NCI-H2081 treated with DMSO at 0.1 percent for 48 hours (cell line): ENCODE measurements at places on chromosomes 7 and 10.

GRCh38 chr10:119817991-119818888, 54.4 kb downstream of the MCMBP start:
- DNase-seq = no peak

- DNase-seq = no peak
These were observed 160.9 kb downstream of the LRRC4 start for GRCh38 chr7:127870231-127870907.

- DNase-seq = no peak
These were observed 14.1 kb downstream of the PDZD8 start for GRCh38 chr10:117360994-117361667.

- DNase-seq = no peak
These were observed 682.7 kb upstream of the IGFBP3 start for GRCh38 chr7:46603780-46604179.

- no peak for DNase-seq
These were observed 99.6 kb downstream of the LMBR1 start for GRCh38 chr7:156793334-156793733.

DNA sequence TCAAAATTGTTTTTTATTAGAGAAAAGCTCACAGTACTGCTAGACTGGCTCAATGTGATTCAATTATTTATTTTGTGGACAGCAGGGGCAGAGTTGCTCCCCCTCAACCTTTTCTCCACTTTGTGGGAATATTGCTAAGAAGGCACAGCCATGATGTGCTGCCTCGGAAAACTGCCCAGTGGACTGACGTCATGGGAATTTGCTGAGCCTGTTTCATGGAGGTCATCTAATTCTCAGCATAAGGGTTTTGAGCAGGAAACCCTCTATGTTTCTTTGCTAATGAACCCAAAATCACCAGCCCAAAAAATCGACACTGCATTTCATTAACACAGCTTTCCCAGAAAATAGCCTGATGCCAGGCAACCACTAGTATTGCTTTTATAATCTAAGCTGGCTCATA, 228.8 kb upstream of the FAM3C start:
- DNase-seq = no peak

DNA sequence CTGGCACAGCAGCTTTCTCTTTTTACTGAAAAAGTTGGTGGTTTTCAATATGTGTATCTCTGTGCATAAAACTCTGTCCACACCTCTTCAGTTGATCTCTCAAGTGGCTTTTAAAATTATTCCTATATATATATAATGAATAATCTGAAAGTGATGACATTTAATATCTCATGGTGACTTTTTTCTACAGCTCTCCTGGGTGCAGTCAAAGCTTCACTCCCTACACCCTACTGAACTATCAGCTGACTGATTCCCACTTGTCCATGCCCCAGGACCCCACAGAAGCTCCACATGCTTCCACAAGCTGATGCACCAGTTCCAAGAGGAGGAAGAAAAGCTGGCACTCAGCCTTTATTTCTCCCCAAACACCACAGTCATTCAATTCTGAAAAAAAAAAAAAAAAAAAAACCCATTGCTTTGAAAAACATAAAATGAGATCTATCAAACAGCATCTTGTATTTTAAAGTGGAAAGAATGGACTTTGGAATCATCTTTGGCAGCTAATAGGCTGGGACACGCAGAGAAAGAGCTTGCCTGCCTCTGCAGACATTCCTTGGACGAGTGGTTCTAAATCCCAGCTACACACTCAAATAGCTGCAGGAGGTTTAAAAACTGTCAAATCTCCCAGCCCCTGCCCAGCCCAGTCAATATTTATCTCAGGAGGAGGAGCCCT, 75.3 kb upstream of the GDF10 start:
- DNase-seq = no peak

DNA sequence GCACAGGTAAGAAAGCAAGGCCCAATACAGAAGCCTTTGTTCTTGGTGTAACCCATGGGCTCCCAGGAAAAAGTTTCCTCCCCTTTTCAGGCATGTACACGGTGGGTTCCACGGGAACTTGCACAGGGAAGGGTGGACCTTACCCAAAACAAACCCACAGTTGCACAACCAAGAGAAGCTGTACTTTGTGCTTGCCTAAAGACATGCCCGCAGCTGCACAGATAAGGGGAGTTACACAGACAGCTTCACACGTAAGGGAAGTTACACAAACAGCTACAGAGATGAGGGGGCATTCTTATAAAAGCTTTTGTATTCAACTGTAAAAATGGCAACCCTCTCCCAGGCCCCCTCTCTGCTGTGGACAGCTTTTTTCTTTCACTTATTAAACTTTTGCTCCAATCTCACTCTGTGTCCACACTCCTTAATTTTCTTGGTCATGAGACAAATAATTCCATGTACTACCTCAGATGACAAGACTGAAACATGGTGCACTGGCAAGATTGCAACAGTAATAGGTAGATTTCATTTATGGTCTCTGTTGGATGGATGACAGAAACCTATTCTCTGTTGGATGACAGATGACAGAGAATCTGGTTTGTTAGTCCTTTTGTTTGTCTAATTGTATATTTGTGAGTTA, 72.9 kb downstream of the ATE1 start:
- DNase-seq = no peak

DNA sequence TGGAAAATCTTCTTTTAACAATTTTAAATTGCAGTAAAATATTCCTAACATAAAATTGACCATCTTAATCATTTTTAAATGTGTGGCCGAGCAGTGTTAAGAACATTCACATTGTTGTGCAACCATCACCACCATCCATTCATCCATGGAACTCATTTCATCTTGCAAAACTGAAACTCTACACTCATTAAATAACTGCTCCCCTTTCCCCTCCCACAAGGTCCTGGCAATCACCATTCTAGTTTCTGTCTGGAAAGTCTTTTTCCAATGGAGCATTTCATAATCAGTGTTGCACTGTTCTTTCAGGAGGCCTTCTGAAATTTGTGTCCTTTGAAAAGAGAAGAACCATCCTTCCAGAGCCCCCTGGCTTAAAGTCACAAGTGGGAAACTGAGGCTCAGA, 233.1 kb downstream of the PLXNA4 start:
- DNase-seq = no peak

- DNase-seq = no peak
These were observed 352.8 kb upstream of the PODXL start for GRCh38 chr7:131909151-131909768.

DNA sequence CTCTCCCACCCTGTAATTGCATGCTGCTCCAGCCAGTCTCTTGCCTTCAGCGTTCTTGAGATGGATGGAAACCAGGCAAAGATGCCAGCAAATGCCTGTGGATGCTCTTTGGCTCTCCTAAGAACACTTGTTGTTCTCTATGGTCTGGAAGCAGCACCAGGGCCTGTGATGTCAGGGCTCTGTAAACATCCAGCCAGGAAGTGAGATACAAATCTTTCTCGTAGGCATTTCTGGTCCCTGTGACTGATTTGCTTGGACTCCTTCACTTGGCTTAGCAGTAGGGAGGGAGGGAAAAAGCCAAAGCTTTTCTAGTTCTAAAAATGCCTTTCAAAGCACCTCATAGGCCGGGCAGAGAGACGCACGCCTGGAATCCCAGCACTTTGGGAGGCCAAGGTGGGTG, 201.3 kb downstream of the REEP3 start:
- no peak for DNase-seq

GRCh38 chr7:66847879-66848790, 72.9 kb upstream of the TMEM248 start:
- DNase-seq = no peak

- no peak for DNase-seq
These were observed 44.0 kb downstream of the MGMT start for GRCh38 chr10:129511086-129511485.

DNA sequence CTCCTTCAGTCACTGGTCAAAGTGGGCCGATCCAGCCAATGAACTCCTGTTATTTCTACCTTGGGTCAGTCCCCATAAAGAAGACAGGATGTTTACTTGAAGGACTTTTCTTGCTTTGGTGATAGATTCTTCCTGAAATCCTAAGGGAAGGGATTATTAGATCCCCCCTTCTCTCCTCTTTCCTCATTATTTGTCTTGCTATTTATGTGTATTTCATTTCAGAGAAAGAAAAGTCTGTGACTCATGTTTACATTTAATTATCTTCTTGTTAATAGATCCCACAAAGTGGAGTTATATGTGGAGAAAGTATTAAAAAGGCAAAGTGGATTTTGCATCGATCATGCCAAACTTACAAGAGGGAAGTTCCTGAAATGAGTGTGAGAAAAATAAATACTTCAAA, 341.5 kb downstream of the PHTF2 start:
- DNase-seq = no peak

DNA sequence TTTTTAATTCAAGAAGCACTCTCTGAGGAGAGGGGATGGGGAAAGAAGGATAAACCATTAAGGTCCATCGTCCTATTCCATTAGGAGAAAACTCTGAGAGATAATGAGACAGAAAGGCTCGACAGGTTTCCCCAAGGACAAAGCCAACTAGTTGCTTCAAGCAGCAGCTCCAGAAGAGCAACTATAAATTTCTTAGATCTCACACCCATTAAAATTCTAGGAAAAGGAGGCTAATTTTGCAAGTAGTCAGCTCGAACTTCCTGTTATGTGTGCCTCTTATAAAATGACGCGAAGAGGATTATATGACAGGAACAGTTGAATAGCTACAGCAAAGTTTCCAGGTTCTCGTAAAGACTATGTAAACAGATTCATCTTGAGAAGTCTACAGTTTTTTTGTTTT, 52.0 kb upstream of the ST8SIA6 start:
- DNase-seq = no peak

- DNase-seq = no peak
These were observed 400.7 kb upstream of the FOXK1 start for GRCh38 chr7:4281231-4281993.

DNA sequence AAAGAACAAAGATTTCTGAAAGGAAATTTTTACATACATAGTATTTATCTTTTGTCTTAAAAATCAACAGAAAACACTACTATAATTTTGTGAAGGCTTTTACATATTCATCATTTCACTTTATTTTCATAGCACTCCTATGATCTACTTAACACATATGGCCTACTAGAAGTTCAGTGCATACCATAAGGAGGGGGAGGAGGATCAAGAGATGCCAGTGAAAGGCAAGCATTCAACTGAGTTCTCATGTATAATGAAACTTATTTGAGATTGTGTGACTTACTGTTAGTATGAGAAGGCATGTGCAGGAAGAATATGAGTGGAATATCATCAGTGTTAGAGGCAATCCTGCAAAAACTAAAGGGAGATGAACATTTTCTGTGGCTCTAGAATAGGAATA, 10.6 kb downstream of the BRAF start:
- no peak for DNase-seq

DNA sequence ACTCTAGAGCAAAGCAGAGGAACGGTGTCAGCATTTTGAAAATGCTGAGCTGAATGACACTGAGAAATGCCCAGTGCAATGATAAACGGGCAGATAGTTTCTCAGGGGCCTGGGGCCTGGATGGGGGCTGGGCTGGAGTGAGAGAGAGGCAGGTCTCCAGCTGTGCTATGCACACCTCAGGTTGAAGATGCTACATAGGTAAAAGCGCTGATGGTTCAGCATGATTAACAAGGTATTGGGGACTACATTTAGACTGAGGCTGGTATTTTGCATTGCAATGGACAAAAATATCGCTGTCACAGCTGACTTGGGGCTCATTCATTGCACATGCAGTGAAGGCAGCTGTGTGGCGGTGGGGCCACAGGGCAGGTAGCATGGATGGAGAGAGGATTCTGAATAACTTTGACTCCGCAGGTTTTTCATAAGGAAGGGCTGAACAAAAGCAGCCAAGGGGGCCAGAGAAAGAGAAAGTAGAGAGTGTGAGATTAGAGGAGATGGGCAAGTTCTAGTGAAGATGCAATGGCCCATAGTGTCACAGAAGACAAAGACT, 290.8 kb upstream of the ZNF32 start:
- no peak for DNase-seq

GRCh38 chr10:51389415-51390321, 309.7 kb downstream of the CSTF2T start:
- no peak for DNase-seq

GRCh38 chr7:31114593-31115343, 62.7 kb downstream of the ADCYAP1R1 start:
- DNase-seq = no peak

- no peak for DNase-seq
These were observed at the start of gene TMEM140 for GRCh38 chr7:135147899-135148721. Gene TMEM140, plus strand, starts transcription at chr7:135148072. Its CDS starts 16,370 bp downstream, at chr7:135164442.

DNA sequence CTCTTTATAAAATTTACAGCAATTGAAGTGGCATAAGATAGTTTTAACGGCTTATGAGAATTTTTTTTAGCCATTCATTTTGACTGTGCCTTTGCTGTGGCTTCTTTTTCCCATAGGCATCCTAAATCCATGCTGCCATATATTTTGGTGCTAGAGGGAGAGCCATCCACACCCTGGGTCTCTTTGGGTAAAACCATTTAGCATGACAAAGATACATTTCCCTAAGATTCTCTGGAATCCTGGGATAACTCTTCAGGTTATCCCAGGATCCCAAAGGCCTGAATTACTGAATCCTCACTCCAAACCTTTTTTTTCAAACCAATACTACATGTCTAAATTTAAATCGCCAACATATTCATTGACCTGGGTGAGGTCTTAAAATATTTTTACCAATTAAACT, 28.9 kb downstream of the DNAJC12 start:
- no peak for DNase-seq

DNA sequence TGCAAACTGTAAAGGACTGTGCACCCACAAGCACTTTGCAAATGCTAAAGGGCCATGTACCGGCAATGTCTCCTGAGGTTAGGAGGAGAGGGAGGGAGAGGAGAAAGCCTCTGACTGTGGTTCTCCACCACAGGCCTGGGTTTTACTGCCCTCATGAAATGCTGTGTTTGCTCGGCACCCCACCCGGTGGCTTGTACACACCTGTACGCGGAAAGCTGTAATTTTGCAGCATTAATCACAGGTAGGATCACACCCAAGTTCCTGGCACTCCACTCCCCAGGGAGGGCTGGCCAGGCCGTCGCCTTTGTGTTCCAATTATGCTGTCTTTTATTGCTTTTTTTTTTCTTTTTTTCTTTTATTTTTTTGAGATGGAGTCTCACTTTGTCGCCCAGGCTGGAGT, 78.5 kb upstream of the MYL10 start:
- DNase-seq = peak; percentile 54

DNA sequence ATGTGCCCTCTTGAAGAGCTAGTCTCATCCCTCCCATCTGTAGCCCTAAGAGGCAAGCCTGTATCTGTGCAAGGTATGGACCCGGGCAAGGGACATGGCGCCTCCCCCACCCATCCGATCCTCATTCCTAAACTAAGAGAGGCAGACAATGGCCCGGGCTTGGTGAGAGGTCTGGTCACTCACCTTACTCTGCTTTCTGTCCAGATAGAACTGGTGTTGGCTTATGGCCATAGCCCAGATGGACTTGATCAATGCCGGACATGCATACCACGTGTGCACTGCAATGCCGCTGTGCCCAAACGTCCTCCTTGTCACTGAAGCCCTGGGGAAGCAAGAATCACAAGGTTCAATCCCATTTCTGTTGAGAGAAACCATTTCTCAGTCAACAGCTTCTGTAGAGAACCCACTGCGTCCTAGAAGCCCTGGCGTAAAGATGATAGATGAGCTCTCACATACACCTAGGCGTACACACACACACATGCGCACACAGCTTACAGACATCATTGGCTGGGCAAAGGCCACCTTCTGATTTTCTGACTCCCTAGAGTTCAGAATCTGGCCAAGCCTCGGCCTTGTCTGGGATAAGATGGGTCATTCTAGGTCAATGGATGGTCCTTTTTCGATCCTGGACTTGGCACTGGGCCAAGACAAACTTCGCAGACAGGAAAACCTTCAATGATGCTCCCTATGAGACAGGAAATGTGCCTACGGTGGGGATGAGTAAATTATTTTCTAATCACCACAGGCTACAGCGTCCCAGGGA, 114.6 kb downstream of the PRPF18 start:
- DNase-seq = no peak

- no peak for DNase-seq
These were observed 76.8 kb upstream of the PTER start for GRCh38 chr10:16360001-16360400.

GRCh38 chr10:61857746-61858145, 43.8 kb upstream of the ARID5B start:
- DNase-seq = no peak
